Peyer's patch (tissue), 4 donors: ENCODE measurements at places on chromosomes 4 and X. TPM values are rescaled to one million over a fixed set of nuclear protein-coding genes. Genes with fewer than 3 reads are reported as not detected.

DNA sequence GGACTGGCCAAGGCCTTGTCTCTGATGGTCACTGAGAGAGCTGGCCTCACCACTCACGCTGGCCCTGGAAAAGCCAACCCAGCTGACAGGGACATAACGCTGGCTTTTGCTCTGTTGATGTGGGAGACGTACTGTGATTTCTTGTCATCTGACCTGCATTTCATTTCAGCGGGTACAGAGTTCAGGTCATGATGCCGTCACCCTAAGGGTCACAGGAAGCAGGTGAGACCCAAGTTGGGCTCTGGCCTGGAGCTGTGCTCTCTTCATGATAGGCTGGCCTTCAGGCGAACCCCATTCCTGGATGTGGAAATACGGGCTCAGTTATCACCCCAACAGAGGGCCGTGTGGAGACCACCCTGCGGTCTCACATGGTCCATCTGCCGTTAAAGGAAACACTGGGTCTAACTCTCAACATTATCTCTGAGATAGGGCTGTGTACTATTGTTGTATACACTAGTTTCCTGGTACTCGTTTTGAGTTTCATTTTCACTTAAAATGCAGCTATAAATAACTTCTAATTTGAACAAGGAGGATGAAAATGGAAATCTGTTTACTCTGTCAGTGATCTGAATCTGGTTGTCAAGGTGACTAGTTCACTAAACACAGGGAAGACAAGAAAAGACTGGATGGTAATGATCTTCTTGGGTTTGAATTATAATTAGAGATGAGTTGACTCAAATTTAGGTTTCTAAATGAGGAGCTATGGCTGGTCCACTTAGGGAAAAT, 89.1 kb downstream of the TBC1D9 start:
- H3K27me3 ChIP-seq: no peaks in the 10 kb centered on the region
- H3K4me3 ChIP-seq: no peak overlapping the region
- no peak for DNase-seq
- H3K36me3 ChIP-seq: no peaks in the 10 kb centered on the region
- H3K4me1 ChIP-seq: no peaks in the 10 kb centered on the region

GRCh38 chr4:115501656-115502055, 388.2 kb upstream of the NDST4 start:
- DNase-seq: no peak
- no peaks in the 10 kb centered on the region for H3K36me3 ChIP-seq
- H3K4me3 ChIP-seq: no peak overlapping the region
- H3K27ac ChIP-seq: no peak overlapping the region
- no peaks in the 10 kb centered on the region for H3K27me3 ChIP-seq

ATP1B4 gene
- total RNA-seq: not detected

- no peak overlapping the region for H3K4me3 ChIP-seq
- no peak for DNase-seq
- H3K27ac ChIP-seq: no peak overlapping the region
- H3K4me1 ChIP-seq: no peaks in the 10 kb centered on the region
Observed at GRCh38 chrX:103688946-103689345, 2.4 kb upstream of the MORF4L2 start.

GRCh38 chr4:147790412-147790811, 58.5 kb downstream of the ARHGAP10 start:
- no peaks in the 10 kb centered on the region for H3K36me3 ChIP-seq
- H3K27ac ChIP-seq: no peak overlapping the region
- H3K4me3 ChIP-seq: no peak overlapping the region
- DNase-seq: no peak

CPE gene
- total RNA-seq: 24.4 TPM

SULT1B1 gene
- 15.7 TPM for total RNA-seq

DNA sequence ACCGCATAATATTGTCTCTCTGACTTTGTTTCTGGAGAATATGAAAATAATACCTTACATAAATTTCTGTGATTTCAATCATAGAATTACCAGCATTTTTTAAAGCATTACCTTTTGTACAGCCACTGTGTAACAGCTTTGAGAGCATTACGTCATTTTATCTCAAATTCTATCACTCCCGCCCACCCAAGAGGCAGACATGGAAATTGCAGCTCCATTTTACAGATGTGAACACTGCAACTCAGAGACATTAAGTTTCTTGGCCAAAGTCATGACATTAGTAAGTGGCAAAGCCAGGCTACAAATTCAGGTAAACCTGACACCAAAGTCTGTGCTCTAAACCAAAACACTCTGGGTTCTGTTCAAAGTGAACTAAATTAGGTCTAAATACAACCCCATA, 33.6 kb upstream of the KDR start:
- H3K4me3 ChIP-seq: no peak overlapping the region
- no peak overlapping the region for H3K27ac ChIP-seq
- H3K27me3 ChIP-seq: no peaks in the 10 kb centered on the region
- DNase-seq: no peak
- no peaks in the 10 kb centered on the region for H3K4me1 ChIP-seq

GAGE1 gene
- not detected for total RNA-seq

- H3K4me3 ChIP-seq: no peak overlapping the region
- H3K27me3 ChIP-seq: no peaks in the 10 kb centered on the region
- H3K4me1 ChIP-seq: no peaks in the 10 kb centered on the region
- H3K36me3 ChIP-seq: no peaks in the 10 kb centered on the region
- no peak for DNase-seq
Observed at GRCh38 chr4:164765096-164765495, 11.2 kb downstream of the SMIM31 start.

DNA sequence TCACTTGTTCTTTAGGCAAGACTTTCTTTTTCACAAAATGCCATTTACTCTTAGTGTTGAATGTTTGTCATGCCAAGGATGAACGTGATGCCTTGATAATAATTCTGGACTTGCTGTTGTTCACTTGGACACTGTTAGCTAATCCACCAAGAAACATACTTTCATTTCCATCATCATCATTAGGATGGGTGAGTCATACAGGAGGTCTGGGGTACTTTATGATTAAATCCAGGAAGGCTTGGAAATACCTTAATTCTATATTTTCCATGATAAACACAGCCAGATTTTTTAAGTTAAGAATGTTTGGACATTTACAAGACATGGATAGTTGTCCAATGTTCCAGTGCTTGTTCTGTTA, 260.7 kb upstream of the GIMD1 start:
- no peaks in the 10 kb centered on the region for H3K27me3 ChIP-seq
- H3K27ac ChIP-seq: no peak overlapping the region

- no peak overlapping the region for H3K4me3 ChIP-seq
- no peak for DNase-seq
- no peaks in the 10 kb centered on the region for H3K4me1 ChIP-seq
- no peaks in the 10 kb centered on the region for H3K27me3 ChIP-seq
- no peak overlapping the region for H3K27ac ChIP-seq
Observed at GRCh38 chr4:185011408-185011807, 6.9 kb upstream of the HELT start.

GRCh38 chrX:111645607-111646006, 35.4 kb upstream of the ALG13 start:
- DNase-seq: no peak
- H3K27me3 ChIP-seq: no peaks in the 10 kb centered on the region
- H3K27ac ChIP-seq: no peak overlapping the region
- no peaks in the 10 kb centered on the region for H3K36me3 ChIP-seq
- no peak overlapping the region for H3K4me3 ChIP-seq
- H3K4me1 ChIP-seq: no peaks in the 10 kb centered on the region

DNA sequence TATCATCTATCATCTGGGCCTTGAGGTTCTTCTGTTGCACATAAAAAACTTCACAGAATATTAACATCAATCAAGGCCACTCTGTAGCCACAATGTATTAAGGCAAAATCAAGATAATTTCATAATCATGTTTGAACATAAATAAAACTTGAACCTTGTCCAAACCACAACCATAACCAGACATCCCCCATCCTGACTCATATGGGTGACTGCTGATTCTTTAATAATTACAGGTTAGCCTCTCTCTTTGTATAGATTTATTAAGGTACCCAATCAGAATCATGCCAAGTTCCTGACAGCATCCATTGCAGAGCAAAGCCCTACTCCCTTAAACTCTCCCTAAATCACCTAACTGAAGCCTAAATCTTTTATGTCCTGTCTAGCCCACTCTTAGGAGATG, 16.7 kb upstream of the AREG start:
- no peaks in the 10 kb centered on the region for H3K36me3 ChIP-seq
- H3K4me1 ChIP-seq: no peaks in the 10 kb centered on the region
- DNase-seq: no peak
- no peaks in the 10 kb centered on the region for H3K27me3 ChIP-seq
- no peak overlapping the region for H3K27ac ChIP-seq

- no peak overlapping the region for H3K27ac ChIP-seq
- H3K27me3 ChIP-seq: no peaks in the 10 kb centered on the region
- no peak for DNase-seq
Observed at GRCh38 chrX:103839404-103839803, 7.3 kb upstream of the RAB9B start.

DNA sequence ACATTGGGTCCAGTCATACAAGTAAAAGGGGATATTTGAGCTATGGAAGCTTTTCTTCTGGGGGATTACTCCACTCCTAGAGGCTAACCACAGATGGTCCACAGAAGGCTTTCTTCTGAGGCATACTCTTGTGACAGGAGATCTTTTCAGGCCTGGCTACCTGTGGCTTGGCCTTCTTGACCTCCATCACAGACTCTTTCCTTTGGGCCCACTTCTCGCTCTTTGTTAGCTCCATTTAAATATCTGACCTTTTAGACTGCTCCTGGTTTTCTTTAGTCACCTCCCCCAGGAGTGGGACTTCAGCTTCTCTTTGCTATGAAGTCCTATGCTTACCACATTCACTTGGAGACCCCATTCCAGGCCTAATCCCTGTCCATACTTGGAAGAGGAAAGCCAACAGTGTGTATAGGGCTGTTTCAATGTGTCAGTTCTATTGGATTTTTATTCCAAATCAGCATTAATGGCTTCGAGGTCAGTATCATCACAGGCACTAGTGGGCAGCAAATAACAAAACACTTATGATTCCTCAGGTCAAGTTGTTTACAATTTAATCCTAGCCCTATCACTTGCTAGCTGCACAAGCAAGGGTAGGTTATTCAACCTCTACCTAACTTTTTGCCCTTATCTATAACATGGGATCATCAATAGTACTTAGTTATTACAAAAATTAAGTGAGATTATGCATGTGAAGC, 26.3 kb downstream of the GPC3 start:
- no peaks in the 10 kb centered on the region for H3K4me1 ChIP-seq
- no peaks in the 10 kb centered on the region for H3K36me3 ChIP-seq
- no peak overlapping the region for H3K27ac ChIP-seq
- DNase-seq: no peak

DNA sequence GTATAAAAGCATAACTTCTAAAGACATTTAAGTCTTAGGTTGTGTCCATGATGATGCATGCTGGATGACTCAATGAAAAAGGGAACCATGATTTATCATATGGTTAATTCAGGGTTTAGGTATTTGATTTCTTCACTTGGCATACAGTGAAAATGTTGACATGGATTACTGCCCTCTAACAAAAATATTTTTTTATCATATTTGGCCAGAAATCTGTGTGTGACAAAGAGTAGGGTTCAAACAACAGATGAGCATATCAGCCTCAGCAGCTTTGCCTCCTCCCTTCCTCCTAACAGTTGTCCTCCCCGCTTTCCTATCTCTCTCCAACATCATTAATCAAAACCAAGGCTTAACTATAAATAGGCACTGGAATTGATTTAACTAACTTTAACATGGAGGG, 46.3 kb downstream of the ARHGAP6 start:
- H3K4me1 ChIP-seq: no peaks in the 10 kb centered on the region
- no peak overlapping the region for H3K4me3 ChIP-seq
- H3K27ac ChIP-seq: no peak overlapping the region
- H3K27me3 ChIP-seq: no peaks in the 10 kb centered on the region

GRCh38 chr4:119284876-119285780, 36.8 kb downstream of the FABP2 start:
- no peaks in the 10 kb centered on the region for H3K27me3 ChIP-seq
- no peaks in the 10 kb centered on the region for H3K4me1 ChIP-seq
- H3K27ac ChIP-seq: no peak overlapping the region
- no peak overlapping the region for H3K4me3 ChIP-seq

DNA sequence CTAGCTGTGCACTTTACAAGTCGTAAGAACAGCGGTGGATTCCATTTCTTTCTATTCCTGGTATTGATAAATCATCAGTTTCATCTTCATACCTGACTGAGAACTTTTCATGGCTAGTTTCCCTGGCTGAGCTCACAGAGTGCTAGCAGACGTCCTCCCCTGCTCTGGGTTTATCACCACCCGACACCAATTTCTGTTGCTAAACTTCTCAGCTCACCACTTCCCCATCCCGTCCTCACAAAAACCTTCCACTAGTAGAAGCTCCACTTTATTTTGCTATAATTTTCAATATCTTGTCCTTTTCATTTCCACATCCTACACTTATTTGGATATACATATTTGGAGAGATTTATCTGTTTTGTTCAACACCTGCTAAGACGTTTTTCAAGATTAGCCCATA, 869.4 kb upstream of the FRG1 start:
- no peak overlapping the region for H3K27ac ChIP-seq
- no peaks in the 10 kb centered on the region for H3K4me1 ChIP-seq
- H3K36me3 ChIP-seq: no peaks in the 10 kb centered on the region

GRCh38 chr4:25002681-25003080, 28.1 kb downstream of the LGI2 start:
- no peak overlapping the region for H3K27ac ChIP-seq
- H3K27me3 ChIP-seq: no peaks in the 10 kb centered on the region
- no peaks in the 10 kb centered on the region for H3K36me3 ChIP-seq

NUDT10 gene
- 0.88 TPM for total RNA-seq

- no peaks in the 10 kb centered on the region for H3K36me3 ChIP-seq
- no peak overlapping the region for H3K27ac ChIP-seq
- DNase-seq: no peak
- no peaks in the 10 kb centered on the region for H3K4me1 ChIP-seq
- no peak overlapping the region for H3K4me3 ChIP-seq
Observed at GRCh38 chrX:2263203-2263602, 237.6 kb downstream of the DHRSX start.

GRCh38 chr4:153333874-153334273, 10.6 kb upstream of the MND1 start:
- H3K4me3 ChIP-seq: no peak overlapping the region
- no peaks in the 10 kb centered on the region for H3K27me3 ChIP-seq
- no peak for DNase-seq
- H3K36me3 ChIP-seq: peaks cover 53% of the 10 kb centered on the region

- H3K4me3 ChIP-seq: no peak overlapping the region
- H3K4me1 ChIP-seq: no peaks in the 10 kb centered on the region
- H3K27ac ChIP-seq: no peak overlapping the region
- no peaks in the 10 kb centered on the region for H3K27me3 ChIP-seq
- DNase-seq: no peak
- no peaks in the 10 kb centered on the region for H3K36me3 ChIP-seq
Observed at GRCh38 chr4:5435201-5435600, 273.2 kb downstream of the EVC2 start.

DNA sequence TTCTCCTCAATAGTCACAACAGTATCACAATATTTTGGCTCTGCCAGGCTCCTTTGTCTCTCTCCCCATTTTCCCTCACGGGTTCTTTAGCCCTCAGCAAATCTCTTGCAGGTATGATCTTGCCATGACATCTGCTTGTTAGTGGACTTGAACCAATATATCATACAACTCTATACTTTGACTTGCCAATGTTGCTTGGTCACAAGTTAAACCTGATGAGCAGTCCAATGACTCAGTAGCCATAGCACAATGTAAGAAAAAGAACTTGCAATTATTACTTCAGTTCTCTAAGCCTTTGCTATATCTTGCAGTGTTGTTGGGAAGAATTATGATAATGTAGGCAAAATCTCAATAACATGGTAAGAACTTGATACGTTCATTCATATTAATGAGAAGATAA, 174.6 kb upstream of the NRK start:
- H3K27me3 ChIP-seq: no peaks in the 10 kb centered on the region
- DNase-seq: no peak
- H3K36me3 ChIP-seq: no peaks in the 10 kb centered on the region
- H3K4me1 ChIP-seq: no peaks in the 10 kb centered on the region
- no peak overlapping the region for H3K4me3 ChIP-seq

GRCh38 chr4:183447646-183448045, 3.2 kb downstream of the CDKN2AIP start:
- peaks cover 55% of the 10 kb centered on the region for H3K36me3 ChIP-seq
- DNase-seq: no peak
- no peak overlapping the region for H3K4me3 ChIP-seq
- no peaks in the 10 kb centered on the region for H3K27me3 ChIP-seq

CAPN6 gene
- not detected for total RNA-seq
